ENCODE measurements at places on chromosomes 12 and 14.

DNA sequence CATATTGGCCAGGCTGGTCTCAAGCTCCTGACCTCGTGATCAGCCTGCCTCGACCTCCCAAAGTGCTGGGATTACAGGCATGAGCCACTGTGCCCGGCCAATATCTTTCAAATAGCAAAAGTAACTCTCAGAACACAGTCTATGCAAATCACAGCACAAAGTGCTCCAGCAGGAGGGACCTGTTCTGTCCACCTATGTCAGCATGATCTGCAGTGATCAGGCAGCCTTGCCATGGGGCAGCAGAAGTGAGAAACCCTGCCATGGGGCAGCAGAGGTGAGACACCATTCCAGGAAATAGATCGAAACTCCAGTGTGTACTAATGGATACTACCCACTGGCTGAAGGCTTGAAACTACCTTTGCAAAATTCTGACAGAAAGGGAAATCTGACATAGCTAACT is 78.5 kb upstream of the EIF5 start:
- DNase-seq = no peak

DNA sequence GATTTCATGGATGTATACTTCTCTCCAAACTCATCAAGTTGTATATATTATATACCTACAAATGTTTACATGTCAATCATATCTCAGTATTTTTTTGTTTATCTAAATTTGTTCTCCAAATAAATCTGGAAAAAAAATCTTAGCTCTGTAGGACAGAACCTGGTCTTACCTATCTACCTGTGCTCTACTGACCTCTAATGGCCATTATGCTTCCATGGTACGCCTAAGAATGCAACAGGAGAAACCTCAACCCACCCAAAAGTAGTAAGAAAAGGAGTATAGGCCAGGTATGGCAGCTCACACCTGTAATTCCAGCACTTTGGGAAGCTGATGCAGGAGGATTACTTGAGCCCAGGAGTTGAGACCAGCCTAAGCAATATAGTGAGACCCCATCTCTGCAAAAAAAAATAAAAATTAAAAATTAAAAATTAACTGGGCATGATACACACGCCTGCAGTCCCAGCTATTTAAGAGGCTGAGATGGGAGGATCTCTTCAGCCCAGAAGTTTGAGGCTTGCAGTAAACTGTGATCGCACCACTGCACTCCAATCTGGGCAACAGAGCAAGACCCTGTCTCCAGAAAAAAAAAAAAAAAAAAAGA is 8.7 kb downstream of the OR11H4 start:
- DNase-seq = no peak

- no peak for DNase-seq
Observed at GRCh38 chr12:5247144-5247543, 184.8 kb upstream of the NTF3 start.

DNA sequence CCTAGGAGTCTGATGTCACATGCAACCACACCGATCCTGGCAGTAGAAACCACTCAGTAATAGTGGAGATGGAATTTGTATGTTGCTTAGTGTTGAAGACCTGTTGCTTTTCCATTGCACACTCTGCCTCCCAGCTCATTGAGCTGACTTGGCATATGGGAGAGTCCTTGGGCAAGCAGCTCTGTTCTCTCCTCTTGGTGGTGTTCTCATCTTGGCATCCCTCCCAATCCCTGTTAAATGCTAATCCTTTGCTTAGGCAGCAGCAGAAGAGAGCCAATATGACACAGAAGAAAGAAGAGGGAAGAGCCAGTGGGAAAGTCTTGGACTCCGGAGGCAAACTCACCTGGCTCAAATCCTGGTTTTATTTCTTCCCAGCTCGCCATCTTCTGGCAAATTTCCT is 178.0 kb upstream of the CAND1 start:
- DNase-seq = no peak

DNA sequence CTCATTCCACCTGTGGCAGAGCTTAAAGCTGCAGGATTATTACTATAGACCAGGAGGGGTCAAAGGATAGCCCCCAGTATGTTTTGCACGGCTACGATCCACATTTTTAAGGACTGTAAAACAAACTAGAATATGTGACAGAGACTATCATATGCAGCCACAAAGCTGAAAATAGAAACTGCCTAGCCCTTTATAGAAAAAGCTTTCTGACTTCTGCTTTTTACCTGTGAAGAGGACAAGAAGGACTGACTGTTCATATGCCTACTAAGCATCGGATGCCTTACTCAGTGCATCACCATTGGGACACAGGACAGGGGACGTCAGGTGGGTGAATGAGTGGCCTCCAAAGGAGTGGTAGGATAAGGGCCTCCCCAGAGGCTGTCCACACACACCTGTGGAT is 29.8 kb downstream of the SPTB start:
- DNase-seq = no peak

GRCh38 chr12:43836475-43836989 is 651 bp downstream of the TMEM117 start:
- DNase-seq = no peak

DNA sequence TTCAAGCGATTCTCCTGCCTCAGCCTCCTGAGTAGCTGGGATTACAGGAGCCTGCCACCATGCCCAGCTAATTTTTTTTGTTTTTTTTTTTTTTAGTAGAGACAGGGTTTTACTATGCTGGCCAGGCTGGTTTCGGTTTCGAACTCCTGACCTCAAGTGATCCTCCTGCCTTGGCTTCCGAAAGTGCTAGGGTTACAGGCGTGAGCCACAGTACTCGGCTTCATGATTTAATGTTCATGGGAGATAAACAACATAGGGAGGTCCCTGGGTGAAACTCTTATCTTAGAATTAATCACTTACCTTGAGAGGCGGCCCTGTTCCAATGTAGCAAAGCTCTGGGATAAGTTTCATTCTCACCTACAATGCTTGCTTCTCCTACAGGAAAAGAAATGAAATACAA is 48.3 kb downstream of the SEL1L start:
- no peak for DNase-seq

- DNase-seq = no peak
Observed at GRCh38 chr14:90274808-90275457, 18.6 kb downstream of the PSMC1 start.

GRCh38 chr12:3795492-3796133 is 42.7 kb upstream of the CRACR2A start:
- no peak for DNase-seq

GRCh38 chr12:47949441-47950341 is 13.7 kb upstream of the TMEM106C start:
- no peak for DNase-seq

GRCh38 chr12:92199819-92200576 is 54.4 kb upstream of the BTG1 start:
- DNase-seq = no peak

GRCh38 chr14:85115921-85116320 is 414.0 kb upstream of the FLRT2 start:
- no peak for DNase-seq

GRCh38 chr12:67681941-67682620 is 33.5 kb downstream of the DYRK2 start:
- DNase-seq = no peak

DNA sequence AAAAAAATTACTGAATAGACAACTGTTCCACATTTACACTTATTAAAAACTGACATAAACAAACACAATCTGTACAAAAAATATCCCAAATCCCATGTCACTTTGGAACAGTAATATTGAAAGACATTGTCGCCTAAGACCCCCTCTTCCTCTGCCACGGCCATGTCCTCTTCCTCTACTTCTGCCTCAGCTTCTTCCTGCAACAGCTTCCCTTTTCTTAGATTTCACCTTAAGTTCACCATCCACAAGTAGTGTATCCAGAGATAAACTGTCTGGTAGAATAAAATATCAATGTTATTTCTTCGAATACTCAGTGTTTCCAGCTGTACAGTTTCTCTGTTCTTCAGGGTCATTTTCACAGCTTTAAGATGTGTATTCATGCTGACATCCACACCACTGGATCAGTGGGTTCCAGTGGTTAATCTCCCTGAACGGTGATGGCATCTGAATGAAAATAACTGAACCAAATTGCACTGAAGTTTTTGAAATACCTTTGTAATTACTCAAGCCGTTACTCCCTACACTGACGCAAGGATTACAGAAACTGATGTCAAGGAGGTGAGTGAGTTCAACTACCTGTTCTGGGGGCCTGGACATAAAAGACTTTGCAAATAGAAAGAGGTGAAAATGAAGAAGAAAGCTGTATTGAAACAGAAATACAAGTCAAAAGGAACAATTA is 208.5 kb downstream of the C12orf50 start:
- DNase-seq = no peak

Measured in stimulated activated CD8-positive, alpha-beta memory T cell treated with anti-CD3 and anti-CD28 coated beads, Interleukin-2, amount 100 ng/mL, for 1 hour (primary cell).